ENCODE measurements at places on chromosomes 5 and 9.

DNA sequence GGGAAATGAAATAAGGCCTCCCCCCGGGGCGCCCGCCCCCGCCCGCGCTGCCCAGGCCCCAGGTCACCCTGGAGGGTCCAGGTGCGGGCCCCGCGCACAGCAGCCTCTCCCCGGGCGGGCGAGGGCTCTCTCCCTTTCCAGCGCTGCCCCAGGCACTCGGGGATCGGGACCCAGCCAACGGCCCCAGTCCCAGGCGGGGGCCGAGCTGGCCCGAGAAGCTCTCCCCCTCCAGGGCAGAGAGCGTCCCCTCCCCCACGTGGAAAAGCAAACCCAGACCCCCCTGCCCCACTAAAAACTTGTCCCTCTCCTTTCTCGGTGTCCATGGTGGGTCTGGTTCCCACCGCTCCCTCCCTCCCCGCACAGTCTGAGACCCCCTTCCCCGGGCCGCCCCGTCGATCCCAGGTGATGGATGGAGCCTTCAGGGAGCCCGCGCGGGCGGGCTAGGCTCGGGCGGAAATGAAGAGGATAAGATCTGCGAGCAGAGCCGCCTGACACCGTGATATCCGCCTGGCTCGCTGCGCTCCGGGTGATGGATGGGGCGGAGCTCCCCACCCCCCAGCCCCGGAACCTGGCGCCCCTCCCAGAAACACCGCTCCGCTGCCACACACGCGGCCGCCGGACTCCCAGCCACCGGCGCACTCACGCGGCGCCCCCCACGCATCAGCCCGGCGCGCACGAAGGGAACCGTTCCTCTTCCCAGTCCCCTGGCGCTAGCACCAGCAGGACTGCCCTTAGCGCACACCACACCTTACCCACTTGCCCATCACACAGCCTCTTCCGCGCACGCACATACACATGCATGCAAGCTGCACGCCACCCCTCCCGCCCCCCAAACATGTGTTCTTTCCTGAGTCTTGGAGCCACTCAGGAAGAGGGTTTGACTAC, 81.7 kb upstream of the ZBTB43 start:
- peak; percentile 58 for DNase-seq

DNA sequence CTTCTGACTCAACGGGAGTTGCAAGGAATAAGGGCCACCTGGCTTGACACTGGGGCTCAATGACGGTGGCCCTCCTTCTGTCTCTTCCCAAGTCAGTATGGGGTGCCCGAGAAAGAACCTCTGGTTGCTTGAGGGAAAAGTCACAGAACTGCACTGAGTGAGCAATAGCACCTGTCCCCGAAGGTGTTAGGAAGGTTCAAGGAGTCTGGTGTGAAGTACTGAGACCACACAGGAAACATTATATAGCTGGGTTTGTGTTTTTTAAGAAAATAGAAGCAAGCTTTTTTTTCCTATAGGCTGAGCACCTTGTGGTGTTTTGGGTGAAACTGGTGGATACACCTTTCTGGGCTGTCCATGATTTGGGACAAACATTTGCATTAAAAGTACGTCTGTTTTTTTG, 62.9 kb downstream of the SPIN1 start:
- DNase-seq: no peak

- no peak for DNase-seq
Measured at GRCh38 chr5:55829956-55830355, 21.2 kb upstream of the IL31RA start.

DNA sequence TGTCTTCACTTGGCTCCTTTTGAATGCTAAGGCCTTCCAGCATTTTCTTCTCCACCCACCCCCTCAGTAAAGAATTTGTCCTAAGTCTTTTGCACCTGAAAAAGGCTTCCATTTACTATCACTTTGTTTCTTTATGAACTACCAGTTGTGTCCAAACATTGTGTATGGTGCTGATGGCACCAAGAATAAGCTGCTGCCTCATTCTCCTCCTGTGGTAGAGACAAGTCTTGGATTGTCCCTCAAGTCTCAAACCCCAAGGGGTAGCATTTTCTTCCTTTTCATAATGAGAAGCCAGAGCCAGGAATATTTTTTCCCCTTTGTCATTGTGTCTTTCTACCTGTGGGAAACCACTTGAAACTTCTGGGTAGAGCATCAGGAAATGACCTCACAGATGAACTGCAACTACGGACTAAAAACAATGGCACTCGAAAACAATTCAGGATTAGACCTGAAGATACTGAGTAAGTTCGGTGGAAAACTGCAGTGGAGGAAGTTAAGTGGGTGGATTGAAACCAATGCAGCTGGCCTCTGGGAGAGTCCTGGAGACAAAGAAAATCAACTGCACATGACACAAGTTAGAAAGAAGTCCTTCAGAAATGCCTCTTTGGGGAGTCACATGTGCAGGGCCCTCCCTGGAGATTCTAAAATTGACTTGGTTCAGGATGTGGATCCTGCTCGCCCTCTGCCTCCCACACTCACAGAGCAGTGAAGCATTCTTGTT, 80.5 kb downstream of the SH3RF2 start:
- no peak for DNase-seq

DNA sequence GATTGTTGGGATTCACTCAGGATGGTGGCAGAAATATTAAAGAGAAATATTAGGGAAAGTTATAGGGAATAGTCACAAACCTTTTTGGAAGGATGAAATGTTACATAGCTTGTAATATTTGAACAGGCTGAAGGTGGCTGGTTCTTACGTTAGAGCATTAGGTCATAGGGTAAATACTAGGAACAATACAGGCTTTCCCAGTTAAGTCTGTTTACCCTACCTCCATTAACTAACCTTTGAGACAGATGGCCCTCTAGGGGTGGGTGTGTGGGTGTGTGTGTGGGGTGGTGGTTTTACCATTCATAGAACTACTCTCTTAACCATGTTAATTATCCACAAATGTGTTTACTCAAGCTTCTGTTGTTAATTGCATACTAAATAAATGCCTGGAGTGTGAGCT, 94.3 kb upstream of the STK32A start:
- no peak for DNase-seq

GRCh38 chr5:18662231-18662630, 1028.0 kb downstream of the TAF11L14 start:
- no peak for DNase-seq

DNA sequence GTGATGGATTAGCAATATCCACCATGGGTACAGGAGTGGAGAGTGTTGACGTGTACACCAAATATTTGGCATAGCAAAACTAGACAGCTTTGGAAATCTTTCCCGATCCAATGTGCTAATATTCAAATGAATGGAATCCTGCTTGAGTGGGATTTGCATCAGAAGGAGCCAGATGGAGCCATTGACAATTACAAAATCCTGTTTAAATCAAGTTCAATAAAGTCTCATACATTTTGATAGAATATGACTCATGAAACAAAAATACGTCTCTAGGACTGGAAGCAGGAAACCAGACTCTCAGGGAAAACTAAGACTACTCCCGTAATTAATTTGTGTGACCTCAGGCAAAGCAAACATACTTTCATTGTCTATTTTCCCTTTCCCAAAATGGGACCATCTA, 13.0 kb downstream of the TNC start:
- DNase-seq: no peak

- DNase-seq: no peak
Measured at GRCh38 chr9:3676766-3677165, 151.0 kb upstream of the RFX3 start.

GRCh38 chr9:130934702-130935647, 4.1 kb downstream of the FIBCD1 start:
- no peak for DNase-seq

- no peak for DNase-seq
Measured at GRCh38 chr5:38342261-38342660, 83.9 kb downstream of the EGFLAM start.

DNA sequence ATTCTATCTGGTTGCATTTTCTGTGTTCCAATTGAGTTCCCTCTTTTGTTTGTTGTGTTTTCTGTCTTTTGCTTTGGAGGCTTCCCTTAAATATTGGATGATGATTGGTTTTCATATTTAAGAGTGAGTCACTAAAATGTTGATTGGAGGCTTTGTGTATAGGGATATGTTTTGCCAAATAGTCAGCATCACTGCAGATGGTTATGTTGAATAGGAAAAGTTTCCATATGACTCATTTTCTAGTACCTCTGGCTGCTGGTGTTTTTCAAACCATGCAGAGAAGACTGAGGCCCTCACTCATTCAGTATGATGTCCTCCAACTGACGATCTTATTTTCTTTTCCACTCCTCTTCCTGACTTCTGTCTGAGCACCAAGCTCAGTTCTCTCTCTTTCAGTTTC, 1290.0 kb downstream of the EFNA5 start:
- no peak for DNase-seq

- DNase-seq: no peak
Measured at GRCh38 chr5:12592228-12592627, 688.0 kb upstream of the CTNND2 start.

DNA sequence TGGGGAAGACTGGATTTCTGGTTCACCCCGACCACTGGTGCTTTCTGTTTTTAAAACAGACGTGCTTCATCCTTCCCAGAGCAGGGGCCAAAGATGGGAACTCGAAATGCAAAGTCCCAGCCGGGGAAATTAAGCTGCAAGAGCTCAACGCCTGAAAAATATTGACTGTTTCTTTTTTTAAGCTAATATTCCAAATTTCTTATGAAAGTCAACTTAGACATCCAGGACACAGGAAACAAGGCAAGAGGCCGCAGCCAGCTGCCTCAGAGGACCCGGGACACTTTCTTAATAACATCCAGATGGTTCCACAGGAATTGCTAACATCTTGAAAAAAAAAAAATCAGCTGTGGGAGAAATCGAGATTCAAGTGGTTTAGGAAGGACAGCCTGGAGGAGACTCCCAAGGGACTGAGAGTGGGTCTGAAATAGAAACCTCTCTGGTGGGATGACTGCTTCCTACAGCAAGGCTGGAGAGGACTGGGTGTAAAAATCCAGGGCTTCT, 144.9 kb downstream of the FGF1 start:
- no peak for DNase-seq

DNA sequence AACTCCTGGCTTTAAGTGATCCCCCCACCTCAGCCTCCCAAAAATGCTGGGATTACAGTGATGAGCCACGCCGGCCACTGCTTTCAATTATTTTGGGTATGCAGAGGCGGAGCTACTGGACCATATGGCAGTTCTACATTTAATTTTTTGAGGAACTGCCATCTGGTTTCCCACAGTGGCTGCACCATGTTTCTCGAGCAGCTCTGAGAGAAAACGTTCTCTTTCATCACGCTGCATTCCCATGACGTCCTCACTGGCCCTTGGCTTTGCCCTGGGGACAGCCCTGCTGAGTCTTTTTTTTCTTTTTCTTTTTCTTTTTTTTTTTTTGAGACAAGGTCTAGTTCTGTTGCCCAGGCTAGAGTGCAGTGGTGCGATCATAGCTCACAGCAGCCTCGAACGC, 35.5 kb upstream of the GRHPR start:
- no peak for DNase-seq

DNA sequence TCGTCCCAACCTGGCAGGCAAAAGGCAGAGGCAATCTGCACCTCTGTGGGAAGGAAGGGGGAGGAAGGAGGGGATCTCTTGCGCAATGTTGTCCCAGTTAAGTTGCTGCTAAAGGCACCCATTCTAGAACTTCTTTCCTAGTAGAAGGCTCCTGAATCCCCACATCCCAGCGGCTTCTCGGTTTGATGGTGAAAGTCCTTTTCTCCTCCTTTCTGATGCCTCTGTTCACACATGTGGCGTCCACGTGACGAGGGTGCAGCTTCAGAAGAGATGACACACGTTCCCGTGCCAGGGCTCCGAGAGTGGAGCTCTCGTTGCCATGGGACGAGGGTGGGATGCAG, 96.9 kb upstream of the FCN2 start:
- no peak for DNase-seq

- DNase-seq: no peak
Measured at GRCh38 chr5:107415762-107416161, 255.0 kb downstream of the EFNA5 start.
